T-helper 2 cell treated with Interferon-gamma antibody and Interleukin-4, amounts not matched to agents 5 μg/mL and 100 μg/mL, for 36 hours (primary cell): ENCODE measurements at places on chromosomes 2 and 18.

DNA sequence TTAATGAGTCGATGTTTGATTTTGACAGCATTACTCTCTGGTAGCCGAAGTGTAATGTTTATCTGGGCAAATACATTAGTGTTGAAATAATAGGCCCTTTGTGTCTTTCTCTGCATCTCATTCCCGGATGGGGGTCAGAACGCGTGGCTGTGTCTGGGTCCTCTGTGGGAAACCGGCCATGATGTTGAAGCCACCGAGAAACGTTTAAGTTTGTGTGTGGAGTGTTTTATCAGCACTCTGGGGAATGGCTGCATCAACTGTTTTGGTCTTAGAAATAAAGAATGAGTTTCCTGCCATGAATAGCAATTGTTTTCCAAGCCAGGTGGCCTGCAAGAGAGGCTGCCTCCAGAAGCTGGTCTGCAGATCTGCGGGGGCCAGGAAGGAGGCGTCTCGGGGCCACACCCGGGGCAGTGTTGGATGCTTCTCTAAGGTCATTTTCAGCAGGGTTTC, 69.7 kb downstream of the RNF144A start:
- no peak for DNase-seq

- no peak for DNase-seq
Observed at GRCh38 chr2:216429428-216429827, 17.1 kb downstream of the SMARCAL1 start.

DNA sequence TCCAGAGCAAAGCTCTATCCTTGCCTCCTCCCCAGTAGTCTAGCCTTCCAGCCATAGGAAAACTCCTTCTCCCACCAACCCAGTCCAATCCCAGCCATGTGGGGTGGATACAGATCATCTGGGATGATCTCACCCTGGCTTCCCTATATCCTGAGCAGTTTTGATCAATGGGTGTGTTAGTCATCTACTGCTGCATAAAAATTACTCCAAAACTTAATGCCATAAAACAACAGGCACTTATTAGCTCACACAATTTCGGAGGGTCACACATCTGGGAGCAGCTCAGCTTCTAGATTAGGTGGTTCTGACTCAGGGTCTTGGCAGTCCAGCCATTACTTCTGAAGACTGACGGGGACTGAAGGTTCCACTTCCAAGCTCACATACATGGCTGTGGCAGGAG, 190.4 kb downstream of the SPP2 start:
- no peak for DNase-seq

- no peak for DNase-seq
Observed at GRCh38 chr2:46778511-46778910, 137.1 kb downstream of the MCFD2 start.

- DNase-seq = no peak
Observed at GRCh38 chr18:63828656-63829055, 53.4 kb downstream of the SERPINB7 start.

GRCh38 chr2:211816754-211817153, 721.8 kb downstream of the ERBB4 start:
- no peak for DNase-seq

- no peak for DNase-seq
Observed at GRCh38 chr2:214575030-214575429, 164.2 kb downstream of the VWC2L start.

DNA sequence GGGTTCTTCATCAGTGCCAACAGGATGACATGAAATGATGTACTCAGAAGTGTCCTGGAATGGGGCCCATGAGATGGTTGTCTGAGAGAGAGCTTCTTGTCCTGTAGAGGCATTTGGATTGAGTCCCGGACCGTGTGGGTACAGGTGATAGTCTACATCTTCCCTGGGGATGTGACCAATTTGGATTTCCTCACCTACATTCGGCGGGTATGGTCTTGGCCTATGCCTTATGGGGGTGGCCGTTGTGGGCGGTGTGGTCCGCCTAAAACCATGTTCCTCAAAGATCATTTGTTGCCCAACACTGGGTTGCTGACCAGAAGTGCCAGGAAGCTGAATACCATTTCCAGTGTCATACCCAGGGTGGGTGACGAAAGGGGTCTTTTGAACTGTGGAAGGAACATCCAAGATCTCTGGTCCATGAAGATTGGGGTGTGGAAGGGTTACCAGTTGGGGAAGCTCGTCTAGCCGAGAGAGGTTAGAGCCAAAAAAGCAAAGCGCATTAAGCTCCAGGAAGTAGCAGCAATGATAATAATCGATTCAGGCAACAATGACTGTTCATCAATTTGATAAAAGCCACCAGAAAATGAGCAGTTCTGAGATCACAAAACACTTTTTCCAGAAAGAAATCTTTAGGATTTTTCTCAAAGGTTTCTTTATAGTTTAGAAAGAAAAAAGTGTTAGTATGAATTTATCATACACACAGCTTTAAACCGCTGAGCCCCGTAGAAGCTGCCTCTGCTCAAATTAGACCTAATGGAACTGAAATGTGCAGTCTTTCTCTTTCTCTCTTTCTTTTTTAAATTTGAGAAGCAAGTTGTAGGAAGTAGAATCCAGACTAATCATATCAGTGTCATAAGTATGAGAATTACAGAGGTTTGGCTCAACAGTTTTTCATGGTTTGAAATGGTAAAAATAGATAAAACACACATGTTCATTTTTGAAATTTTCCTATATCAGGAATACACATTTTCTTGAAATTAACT, 60.3 kb downstream of the ATIC start:
- DNase-seq = no peak

DNA sequence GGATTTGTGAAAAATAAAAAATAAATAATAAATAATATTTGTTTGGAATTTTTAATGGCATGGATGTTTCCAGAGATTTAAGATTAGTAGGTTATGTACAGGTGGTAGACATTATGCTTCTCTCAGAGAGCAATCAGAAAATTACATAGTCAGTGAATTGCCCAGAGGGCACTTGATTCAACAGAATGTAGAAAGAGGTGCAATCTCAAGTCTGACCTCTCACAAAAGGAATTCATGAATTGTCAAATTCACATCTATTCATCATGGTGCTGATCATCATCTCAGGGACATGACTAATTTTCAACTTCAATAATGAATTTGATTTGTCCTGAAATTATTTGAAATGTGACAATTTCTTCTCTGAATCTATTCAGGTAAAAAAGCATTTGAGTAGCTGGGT, 172.5 kb downstream of the PDE11A start:
- DNase-seq = no peak

DNA sequence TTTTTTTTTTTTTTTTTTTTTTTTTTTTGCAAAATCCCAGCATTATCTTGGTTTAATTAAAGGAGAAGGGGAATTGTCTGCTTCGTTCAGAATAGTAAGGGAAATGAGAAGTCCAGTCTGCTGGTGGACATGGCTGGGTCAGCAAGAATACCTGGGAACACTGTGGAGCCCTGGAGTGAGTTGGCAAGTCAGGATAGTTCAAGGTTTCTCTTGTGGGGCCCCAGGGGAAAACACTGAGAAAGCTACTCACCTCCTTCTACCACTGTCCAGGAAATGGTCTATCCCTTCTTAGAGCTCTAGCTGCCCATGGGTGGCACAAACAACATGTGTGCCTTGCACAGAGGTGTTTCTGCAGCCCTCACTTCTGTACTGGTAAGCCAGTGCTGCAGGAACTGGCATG, 169.1 kb upstream of the SIX2 start:
- DNase-seq = no peak

DNA sequence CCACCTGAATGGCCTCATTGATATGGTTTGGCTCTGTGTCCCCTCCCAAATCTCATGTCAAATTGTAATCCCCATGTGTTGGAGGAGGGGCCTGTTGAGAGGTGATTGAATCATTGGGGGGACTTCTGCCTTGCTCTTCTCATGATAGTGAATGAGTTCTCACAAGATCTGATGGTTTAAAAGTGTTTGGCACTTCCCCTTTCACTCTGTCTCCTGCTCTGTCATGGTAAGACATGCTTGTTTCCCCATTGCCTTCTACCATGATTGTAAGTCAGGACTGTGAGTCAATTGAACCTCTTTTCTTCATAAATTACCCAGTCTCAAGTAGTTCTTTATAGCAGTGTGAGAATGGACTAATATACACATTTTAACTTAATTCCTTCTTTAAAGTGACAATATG, 146.8 kb upstream of the KCNJ3 start:
- no peak for DNase-seq

DNA sequence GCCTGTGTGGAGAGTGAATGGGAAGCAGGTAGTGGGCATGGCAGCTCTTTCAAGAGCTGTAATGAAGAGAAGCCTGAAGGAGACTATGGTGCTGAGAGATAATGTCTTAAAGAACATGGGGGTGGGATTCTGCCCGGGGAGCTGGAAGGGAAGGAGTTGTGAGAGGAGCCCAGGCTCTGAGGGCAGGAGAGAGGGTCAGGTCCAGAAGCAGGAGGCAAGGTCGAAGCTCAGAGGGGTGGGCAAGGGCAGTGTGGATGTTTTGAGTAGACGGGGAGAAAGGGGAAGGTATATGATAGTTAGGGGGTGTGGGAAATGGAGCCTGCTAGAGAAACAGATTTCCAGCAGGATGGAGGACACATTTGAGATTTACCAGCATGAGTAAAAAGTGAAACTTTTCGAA, 2.1 kb downstream of the CAPN10 start:
- DNase-seq = no peak

DNA sequence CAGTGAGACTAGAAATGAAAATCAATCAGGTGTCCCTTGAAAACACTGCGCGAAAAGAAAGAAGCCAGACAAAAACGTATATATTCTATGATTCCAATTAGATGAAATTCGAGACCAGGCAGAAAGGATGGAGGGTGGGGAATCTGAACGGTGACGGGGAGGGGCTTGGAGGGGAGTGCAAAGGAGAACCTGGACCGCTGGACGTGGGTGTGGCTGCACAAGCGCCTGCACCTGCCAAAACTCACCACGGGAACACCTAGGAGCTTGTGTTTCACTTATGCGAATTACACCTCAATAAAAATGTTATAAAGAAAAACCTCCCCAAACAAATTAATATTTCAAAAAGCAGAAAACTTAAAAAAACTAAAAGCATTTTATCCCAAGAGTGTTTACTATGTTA, 21.9 kb downstream of the THAP4 start:
- no peak for DNase-seq

DNA sequence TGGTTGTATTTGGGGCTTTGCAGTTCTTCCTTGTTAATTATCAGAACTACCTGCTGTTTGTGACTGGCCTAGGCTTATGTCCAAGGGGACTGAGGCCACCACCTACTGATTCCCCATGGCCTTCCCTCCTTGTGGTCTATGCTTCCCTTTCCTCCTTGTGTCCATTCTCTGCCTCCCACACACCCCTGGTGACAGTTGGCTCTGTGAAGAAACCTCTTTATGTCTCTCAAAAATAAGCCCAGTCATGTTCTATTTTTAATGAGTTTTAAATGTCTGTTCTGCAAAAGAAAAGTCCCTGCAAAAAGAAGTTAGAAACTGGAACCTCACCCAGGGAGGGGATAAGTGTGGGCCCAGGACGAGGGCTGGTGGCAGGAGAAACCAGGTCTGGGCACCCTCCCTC, 105.0 kb downstream of the SMC6 start:
- no peak for DNase-seq

DNA sequence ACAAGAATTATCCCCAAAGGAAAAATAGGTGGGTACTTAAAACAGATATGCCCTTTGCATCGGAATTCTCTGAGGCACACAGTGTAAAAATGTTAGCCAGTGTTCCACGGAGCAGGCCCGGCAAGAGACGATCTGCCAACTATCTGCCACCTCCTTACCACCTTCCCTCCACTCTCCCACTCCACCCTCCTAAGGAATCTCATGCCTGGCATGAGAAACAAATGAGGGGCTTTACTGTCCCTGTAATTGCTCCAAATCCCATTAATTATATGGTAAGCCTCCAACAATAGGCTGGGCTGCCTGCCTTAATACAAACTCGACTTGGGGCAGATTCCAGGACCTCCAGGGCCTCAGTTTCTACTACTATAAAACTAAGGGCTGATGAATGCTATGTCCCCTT, 102.3 kb downstream of the ZBTB7C start:
- no peak for DNase-seq
